ENCODE measurements at places on chromosomes 4 and X. TPM values are rescaled to one million over a fixed set of nuclear protein-coding genes. Genes with fewer than 3 reads are reported as not detected.

TNIP3 gene
- total RNA-seq = 3.3 TPM

GRCh38 chr4:79673377-79673776 lies 265.3 kb upstream of the GK2 start:
- no peak for DNase-seq

GPC3 gene
- 0.18 TPM for total RNA-seq

GRCh38 chrX:124887572-124887971 lies 432.1 kb upstream of the TEX13C start:
- no peak for DNase-seq

DNA sequence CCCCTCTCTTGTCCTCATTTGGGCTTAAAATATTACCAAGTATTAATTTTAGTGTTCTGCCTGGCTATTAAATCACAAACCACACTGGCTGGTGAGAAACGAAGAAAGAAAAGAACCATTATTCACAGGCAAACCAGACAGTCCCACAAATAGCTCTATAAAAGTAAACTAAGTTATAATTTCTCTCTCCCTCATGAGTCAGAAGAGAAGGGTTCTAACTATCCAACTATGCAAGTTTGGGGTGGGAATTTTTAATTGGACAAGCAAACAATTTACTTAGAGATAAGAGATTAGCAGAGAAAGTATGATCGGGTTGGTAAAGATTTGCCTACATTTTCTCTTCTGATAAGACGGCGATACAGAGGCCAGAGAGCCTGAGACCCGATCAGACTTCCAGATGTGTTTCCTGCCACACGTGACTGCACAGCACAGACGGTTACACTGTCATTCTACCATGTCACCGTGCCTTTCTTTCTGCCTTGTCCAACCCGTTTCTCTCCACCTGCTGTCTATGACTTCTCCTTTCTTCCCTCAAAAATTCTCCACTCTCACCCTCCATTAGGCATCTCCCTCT lies 52.3 kb downstream of the MEPE start:
- no peak for DNase-seq
